ENCODE measurements at places on chromosomes 2 and 18. TPM values are rescaled to one million over a fixed set of nuclear protein-coding genes. Genes with fewer than 3 reads are reported as not detected.
A peak's percentile ranks its signal among the peaks of the same experiment; 100 is the strongest.

- no peak for DNase-seq
Measured at GRCh38 chr2:151048331-151049054, 213.2 kb downstream of the RBM43 start.

DNA sequence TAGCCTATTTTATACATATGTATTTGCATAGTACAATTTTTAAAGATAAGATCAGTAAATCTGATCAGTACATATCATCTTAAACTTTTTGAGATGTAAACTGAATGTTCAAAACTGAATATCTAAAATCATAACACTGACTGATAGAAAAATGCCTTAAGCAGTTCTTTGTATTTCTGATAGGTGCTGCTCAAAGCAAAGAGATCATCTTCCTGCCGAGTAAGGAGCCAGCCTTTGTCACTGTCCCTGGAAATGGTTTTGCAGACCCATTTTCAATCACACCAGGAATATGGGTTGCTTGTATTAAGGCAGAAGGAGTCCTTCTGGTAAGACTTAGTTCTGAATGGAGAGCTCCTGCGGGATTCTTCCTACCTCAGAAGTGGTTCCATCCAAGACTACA lies 135.0 kb downstream of the LAMA3 start:
- DNase-seq: no peak

GRCh38 chr18:31647127-31647753 lies 37.1 kb downstream of the B4GALT6 start:
- DNase-seq: no peak

DNA sequence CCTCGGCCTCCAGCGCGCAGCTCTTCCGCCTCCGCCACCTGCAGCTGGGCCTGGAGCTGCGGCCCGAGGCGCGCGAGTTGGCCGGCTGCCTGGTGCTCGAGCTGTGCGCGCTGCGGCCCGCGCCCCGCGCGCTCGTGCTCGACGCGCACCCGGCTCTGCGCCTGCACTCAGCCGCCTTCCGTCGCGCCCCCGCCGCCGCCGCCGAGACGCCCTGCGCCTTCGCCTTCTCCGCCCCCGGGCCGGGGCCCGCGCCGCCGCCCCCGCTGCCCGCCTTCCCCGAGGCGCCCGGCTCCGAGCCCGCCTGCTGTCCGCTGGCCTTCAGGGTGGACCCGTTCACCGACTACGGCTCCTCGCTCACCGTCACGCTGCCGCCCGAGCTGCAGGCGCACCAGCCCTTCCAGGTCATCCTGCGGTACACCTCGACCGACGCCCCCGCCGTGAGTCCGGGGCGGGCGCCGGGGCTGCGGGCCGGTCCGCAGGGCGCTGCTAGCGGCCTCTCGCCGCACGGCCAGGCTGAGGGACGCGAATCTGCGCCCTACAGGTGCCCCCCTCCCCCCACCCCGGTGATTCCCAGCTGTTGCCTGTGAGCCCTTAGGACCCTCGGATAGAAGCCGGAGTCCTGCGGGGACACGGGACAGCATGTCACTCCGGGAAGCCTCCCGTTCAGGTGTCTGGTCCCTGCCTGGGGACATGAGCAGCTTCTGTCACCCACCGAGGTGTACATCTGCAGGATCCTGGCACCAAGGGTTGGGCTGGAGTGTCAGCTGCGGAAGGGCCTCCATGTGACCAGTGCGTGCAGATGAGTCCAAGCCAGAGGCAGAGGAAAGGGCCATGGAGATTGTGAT lies 616 bp downstream of the RNPEPL1 start:
- peak; percentile 53 for DNase-seq

GRCh38 chr2:11764359-11764758 lies 17.9 kb downstream of the LPIN1 start:
- DNase-seq: no peak

- peak; percentile 83 for DNase-seq
Measured at GRCh38 chr2:85577386-85578242, at the start of gene VAMP8. Gene VAMP8, plus strand, starts transcription at chr2:85577586. Its CDS starts 61 bp downstream, at chr2:85577647.

DNA sequence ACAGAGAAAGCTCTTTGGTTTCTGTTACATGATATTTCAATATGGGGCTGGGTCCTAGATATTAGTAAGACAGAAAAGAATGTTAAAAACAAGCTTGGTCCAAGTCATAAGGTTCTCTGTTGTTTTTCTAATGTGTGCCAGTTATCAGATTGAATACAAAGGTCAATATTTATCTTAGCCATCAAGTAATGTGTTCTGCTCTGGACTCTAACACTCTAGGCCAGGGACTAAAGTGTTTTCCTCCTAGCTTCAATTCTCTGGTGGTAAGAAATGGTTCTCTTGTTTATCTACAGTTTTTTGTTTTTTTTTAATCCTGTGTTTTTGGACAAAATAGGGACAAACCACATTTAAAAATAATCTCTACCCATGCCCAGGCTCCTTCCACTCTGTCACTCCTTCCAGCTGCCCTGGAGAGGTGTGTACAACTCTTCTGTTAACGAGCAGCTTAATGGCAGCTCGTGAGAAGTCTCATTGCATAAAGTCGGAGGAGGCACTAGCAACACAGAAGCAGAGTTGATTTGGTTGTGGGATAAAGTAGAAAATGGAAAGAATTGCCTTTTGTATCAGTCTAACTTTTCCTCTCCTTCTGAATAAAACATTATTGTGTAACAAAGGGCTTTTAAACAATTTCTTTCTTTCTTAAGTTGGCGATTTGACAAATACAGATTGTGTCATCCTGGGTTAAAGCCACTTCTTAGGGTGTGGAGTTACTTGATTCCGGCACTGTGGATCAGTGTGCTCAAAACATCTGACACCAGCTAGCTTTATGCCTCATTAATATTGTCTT lies 8.0 kb upstream of the SESTD1 start:
- no peak for DNase-seq

VWC2L gene
- total RNA-seq: not detected

NR4A2 gene
- total RNA-seq: 10.0 TPM

REG3A gene
- total RNA-seq: not detected

- DNase-seq: no peak
Measured at GRCh38 chr18:22423878-22424564, 6.3 kb upstream of the CTAGE1 start.

All from activated CD4-positive, alpha-beta memory T cell treated with anti-CD3 and anti-CD28 coated beads for 36 hours (primary cell).